ENCODE measurements at places on chromosomes 16 and 17.

GRCh38 chr16:23607726-23608125, 11.6 kb upstream of the NDUFAB1 start:
- DNase-seq = no peak

- no peak for DNase-seq
These were observed 7.3 kb upstream of the RCVRN start for GRCh38 chr17:9912121-9913099.

DNA sequence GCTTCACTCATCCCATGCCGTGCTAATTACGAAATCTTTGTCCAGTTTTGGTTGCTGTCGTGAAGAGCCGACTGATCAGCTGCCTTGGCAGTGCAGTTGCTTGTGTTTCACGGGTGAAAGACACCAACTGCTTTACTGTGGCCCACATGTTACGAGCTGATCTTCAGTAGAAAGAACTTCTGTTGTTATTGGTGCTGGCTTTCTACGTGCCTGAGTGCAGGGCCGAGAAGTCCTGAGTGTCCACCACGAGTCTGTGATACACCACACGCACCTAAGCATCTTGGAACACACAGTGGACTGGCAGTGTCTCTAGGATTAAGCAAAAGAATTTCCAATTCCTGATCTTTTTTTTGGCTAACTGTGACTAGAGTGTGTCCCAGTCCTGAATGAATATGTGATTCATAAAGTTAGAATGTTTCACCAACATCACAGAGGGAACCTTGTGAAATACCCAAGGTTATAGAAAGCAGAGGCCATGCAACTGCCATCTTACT, 70.4 kb upstream of the CLEC18A start:
- DNase-seq = no peak

DNA sequence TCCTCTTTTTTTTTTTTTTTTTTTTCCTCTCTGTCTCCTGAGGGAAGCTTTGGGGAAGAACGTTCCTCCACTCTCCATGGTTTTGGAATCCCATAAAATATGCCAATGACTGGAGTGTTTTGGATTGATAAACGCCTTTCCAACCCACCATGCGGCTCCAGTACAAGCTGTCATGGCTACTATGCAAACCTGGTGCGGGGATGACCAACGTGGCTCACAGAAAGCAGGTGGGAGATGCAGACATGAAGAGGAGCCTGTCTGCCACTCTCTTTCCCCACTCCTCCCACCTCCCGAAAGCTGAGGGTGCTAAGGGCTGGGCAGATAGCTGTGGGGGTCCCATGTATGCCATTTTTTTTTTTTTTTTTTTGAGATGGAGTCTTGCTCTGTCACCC, 69.9 kb upstream of the SEC14L1 start:
- DNase-seq = no peak

DNA sequence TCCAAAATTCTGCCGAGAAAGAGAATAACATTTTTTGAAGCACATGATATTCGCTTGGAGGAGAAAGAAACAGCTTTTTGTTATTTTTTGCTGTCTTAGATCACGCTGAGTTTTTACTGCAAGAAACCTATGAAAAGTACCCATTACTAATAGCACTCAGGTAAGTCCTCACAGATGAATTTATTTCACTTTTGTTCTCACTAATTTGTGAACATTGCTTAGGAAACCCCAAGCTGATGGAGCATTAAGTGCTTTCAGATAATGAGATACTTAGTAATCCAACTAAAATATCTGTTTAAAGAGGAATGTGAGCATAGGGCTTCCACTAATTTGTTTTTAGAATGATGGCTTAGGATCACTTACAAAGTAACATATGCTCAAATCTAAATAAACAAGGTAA, 45.7 kb downstream of the MYO1D start:
- DNase-seq = no peak

- DNase-seq = no peak
These were observed 5.9 kb downstream of the RHBDF1 start for GRCh38 chr16:66309-67182.

GRCh38 chr17:28812748-28813377, 29.7 kb downstream of the FAM222B start:
- peak; percentile 86 for DNase-seq

DNA sequence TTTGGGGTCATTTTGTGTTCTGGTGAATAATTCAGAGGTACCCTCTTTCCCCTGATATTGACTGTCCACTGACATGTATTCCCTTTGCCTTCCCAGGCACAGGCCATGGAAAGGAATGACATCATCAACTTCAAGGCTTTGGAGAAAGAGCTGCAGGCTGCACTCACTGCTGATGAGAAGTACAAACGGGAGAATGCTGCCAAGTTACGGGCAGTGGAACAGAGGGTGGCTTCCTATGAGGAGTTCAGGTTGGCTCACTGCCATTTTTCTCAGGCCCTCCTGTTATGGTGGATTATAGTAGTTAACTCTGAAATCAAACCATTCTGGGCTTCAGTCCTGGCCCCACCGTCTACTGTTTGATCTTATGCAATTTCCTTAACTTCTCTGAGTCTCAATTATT, 1.6 kb upstream of the EFTUD2 start:
- DNase-seq = peak; percentile 36

DNA sequence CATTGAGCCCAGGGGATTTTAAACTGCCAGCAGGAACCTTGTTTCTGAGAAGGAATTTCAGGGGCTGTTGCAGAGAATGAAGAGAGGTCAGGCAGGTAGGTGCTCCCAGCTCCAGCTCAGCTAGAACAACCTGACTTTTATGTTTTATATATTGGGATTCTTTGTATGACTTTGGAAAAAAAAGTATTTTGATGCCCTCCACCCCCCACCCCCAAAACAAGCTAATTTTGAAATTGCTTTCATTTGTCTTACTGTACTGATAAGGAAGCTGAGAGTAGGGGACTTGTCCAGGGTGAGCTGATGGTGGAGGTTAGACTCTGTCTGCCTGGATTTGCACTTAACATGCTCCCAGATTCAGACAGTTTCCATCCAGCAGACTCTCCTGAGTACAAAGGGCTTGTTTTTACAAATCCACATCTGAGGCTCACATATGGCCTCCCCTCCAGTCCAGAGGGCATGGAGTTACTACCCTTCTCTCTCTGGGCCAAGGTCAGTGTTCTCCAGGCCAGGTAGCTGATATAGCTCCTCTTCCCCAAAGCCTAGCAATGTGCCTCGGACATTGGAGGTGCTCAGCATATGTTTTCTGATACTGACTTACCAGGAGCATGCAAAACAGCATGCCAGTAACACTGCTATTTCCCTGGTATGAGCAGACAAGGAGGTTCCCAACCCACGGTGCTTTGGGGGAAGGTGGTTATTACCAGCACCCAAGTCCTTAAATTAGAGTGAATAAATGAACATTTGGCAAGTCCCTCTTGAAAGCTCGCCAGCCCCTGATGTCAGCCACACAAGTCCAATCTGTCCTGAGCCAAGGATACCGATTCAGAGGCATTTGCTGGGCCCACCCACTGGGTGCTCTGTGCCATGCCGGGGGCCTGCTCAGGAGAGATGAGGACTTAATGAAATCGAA, 11.3 kb downstream of the STX1B start:
- DNase-seq = no peak

- no peak for DNase-seq
These were observed 52.8 kb downstream of the TOX3 start for GRCh38 chr16:52494145-52494544.

DNA sequence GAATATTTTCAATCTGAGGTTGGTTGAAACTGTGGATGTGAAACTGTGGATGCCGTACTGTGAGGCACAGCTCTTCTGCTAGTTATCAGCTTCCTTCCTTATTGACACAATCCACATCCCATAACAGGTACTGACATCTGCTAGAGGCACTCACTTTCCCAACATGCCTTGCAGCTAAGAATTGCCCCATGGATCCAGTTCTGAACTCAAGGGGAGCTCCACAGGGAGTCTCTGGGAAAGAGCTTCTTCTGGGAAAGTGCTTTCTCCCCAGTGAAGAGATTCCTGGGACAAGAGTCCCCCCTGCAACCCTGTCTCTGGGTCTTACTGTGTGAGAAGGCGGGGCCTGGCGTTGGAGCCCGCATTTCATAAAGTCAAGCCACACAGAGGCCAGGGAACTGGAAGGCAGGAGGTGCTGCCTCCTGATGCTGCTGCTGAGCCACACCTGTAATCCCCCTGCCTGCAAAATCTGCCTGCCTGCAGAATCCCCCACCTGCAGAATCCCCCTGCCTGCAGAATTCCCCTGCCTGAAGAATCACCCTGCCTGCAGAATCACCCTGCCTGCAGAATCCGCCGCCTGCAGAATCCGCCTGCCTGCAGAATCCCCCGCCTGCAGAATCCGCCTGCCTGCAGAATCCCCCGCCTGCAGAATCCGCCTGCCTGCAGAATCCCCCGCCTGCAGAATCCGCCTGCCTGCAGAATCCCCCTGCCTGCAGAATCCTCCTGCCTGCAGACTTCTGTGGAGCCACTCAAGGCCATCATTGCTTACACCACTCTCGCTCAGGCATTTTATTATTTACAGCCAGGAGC, 305.4 kb downstream of the FOXL1 start:
- DNase-seq = no peak

DNA sequence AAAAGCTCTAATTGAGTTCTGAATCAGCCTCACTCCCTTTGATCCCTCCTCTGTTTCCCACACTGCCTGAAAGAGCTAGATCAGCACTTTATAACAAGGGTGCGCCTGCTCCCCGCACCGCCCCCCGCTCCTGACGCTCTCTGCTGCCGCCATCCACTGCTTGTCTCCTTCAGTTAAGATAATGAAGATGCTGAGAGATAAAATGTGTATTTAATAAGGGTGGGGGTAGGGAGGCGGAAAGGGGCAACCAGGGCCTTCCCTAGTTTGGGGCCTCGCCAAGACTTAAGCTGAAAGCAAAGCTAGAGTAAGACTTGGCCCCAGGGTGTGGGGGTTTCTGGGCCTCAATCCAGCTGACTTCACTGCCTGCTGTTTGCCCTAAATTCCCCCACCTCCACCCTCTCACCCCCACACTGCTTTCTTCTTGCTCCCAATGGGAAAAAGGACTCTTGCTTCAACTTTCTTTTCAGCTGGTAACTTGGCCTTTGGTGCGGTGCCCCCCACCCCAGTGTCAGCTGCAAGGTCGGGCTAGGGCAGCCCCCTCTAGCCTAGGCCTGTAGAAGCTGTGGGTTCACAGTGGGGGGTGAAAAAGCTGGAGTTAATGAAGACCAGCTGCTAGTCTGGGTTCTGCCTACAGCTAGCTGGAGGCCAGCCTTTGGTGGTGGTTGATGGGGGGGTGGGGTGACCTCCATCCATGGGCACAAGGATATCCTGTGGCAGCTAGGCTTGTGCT, 1.8 kb upstream of the RARA start:
- peak; percentile 81 for DNase-seq

DNA sequence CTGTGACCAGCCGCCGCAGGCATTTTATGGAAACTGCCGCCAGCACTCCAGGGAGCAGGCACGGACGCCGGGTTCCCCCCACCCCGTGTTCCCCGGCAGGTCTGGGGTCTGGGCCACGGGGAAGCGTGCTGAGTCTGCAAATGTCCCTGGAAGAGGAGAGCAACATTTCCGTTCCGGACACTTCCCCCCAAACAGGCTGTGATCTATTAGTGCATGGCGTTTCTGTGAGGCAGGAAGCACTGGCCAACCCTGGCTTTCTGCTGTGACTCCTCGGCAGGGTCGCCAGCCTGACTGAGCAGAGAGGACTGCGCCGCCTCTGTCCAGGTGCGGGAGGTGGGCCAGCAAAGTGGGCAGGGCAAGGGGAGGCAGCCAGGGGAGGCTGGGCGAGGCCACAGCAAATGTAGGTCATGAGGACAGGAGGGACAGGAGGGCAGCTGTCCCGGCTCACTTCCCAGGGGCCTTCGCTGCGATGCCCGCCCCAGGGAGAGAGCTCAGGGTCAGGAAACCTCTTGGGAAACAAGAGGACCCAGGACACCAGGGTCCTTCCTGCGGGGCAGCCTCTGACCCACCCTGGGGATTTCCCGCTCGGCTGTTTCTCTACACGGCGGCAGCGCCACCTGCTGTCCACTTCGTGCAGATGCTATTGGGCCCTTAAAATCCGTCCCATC, 9.5 kb downstream of the FOXF1 start:
- peak; percentile 29 for DNase-seq

DNA sequence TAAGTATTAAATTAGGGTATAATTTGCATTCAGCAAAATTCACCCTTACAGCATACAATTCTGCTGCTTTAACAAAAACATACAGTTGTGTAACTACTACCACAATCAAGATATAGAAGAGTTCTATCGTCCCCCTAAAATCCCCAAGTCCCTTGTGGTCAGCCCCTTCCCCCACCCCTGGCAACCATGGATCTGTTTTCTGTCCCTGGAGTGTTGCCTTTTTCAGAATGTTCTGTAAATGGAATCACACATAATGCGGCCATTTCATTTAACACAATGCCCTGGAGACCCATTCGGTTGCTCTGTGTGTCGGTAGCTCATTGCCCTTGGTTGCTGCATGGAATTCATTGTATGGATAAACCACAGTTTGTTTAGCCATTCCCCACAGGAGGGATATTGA, 190.2 kb downstream of the IRX5 start:
- DNase-seq = no peak

GRCh38 chr17:28916302-28916934, 13.5 kb upstream of the DHRS13 start:
- DNase-seq = peak; percentile 26

DNA sequence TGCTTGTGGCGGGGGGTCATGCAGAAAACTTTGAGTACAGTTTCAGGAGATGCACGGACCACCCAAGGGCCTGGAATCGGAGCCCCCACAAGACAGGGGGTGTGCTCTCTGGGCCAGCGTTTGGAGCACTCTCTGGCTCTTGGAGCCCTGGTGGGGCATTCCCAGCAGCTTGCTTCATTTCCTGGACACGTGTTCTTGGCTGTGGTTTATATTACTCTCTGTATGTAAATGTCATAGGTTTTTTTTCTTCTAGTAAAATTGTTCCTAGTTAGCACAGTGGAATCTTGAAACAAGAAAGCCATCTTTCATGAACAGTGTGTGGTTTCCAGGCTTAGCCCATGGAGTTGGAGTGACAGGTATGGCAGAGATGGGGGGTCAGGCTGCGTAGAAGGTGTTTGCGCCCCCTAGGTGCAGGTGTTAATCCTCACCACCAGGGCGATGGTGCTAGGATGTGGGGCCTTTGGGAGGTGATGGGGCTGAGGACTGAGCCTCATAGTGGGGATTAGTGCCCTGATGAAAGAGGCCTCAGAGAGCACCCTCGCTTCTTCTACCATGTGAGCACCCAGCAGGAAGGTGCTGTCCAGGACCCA, 79.8 kb downstream of the JPH3 start:
- DNase-seq = no peak

- no peak for DNase-seq
These were observed 390.9 kb downstream of the SEC14L1 start for GRCh38 chr17:77531641-77532040.

GRCh38 chr17:78805301-78805700, 23.2 kb upstream of the CYTH1 start:
- DNase-seq = no peak

DNA sequence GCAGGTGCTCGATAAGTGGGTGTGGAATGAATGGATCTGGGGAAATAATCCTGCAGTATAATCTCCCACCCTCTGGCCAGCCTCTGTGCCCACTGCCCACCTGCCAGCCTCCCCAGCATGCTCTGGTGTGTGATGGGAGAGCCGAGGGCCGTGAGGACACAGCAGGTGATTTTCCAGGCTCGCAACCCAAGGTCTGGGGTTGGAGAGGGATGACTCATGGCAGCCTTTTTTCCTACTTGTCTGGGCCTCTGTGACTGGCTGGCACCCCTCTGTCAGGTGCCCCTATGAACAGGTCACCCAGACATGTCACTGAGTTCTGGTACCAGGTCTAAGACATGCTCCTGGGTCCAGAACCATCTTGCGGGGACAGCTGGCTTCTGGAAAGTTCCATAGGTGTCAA, 385.7 kb upstream of the TNRC6C start:
- no peak for DNase-seq
